ENCODE measurements at places on chromosomes 3 and 15.
A peak's percentile ranks its signal among the peaks of the same experiment; 100 is the strongest.

DNA sequence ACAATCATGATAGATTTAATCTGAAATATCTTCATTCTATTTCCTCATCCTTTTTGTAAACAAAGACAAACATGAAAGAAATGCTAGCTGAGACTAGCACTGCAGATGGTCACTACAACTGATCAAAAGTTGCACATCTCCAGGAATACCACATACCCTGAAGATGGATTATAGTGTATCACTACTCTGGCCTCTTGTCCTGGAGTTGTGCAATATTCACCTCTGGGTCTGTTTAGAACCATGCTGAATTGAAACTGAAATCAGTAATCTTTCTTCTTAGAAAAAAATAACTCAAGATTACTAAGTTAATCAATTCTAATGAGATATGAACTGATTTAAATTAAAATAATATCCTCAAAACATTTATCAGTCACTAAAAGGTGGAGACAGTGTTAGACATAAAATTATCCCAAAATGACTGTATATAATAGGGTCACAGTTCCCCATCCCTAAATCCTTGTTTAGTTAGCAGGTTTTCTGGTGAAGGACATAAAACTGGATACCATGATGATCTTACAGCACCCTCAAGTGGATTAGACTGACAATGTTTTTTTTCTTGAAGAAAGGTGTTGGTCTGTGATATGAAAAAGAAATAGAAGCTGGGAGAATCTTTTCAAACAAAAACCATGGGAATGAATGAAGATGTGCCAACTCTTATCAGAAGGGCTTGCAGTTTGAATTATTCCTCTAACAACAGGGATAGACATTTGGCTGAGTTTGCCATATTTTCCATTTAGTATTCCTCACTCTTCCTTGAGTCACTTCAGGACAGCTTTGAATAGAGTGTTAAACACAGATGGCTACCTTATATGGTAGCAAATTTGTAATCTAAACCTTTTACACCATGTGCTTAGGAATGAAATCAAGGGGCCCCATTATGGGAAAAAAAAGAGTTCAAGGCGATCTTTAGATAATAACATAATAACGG lies 7.1 kb upstream of the TTC14 start:
- H3K4me3 ChIP-seq = no peak overlapping the region
- no peaks in the 10 kb centered on the region for H3K27me3 ChIP-seq
- no peaks in the 10 kb centered on the region for H3K4me1 ChIP-seq

DNA sequence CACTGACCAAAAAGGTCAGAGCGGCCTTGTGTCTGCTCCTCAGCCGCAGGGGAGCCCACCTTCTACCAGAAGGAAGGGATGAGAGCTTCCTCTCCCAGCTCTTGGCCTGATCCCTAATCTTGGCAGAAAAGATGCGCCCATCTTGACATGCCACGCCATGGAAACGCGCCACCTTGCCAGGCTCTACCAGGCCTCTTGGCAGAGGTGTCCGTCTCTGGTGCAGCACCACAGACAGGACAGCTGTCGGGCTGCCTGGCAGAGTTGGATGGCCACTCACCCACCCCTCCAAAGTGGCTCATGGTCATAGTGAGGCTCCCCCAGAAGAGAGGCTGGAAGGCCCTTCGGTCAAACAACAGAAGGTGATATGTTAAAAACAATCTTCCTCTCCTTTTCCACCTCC lies 105.2 kb downstream of the LIPC start:
- no peaks in the 10 kb centered on the region for H3K36me3 ChIP-seq
- H3K4me3 ChIP-seq = no peak overlapping the region
- H3K27me3 ChIP-seq = peaks cover 17% of the 10 kb centered on the region
- H3K27ac ChIP-seq = no peak overlapping the region
- no peak for DNase-seq

GRCh38 chr3:72380193-72380592 lies 468.1 kb downstream of the SHQ1 start:
- H3K36me3 ChIP-seq = peaks cover 10% of the 10 kb centered on the region
- H3K27me3 ChIP-seq = no peaks in the 10 kb centered on the region
- no peak overlapping the region for H3K27ac ChIP-seq
- H3K4me3 ChIP-seq = no peak overlapping the region

DNA sequence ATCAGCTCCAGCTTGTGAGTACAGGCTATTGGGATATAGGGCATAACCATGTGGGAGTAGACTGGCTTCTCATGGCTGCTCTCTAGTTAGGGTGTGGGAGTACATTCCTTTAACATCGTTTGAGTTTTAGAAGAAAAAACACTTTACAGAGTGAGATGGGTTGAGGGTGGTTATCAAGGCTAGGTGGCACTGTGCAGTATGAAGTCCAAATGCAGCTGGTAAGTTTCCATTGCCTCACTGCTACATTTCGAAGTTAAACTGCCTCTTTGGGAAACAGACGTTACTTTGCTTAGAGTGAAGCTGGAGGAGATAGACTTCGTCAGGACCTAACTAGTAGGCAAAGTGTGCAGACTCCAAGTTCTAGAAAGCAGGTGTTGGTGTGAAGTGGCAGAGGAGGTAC lies 192.4 kb downstream of the SQOR start:
- no peak overlapping the region for H3K4me3 ChIP-seq
- H3K4me1 ChIP-seq = no peaks in the 10 kb centered on the region
- H3K36me3 ChIP-seq = no peaks in the 10 kb centered on the region
- DNase-seq = no peak

DNA sequence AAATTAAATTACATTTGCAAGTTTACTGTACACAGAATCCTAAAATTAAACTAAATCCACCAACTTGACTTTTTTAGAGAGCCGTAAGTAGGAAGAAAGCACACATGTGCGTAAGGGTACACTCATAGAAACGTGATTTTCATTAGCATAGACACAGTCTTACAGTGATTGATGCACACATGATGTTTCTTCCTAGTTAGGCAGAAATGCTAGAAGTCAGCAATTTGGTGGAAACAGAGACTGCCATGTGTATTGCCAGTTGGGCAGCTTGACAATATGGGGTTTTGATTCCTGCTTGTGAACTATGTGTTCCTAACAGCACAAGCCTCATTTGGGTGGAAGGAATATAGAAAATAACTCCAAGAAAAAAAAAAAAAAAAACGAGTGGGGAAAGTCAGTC lies 878.5 kb downstream of the ROBO1 start:
- no peak overlapping the region for H3K4me3 ChIP-seq
- no peaks in the 10 kb centered on the region for H3K36me3 ChIP-seq
- H3K27ac ChIP-seq = no peak overlapping the region
- no peaks in the 10 kb centered on the region for H3K27me3 ChIP-seq

DNA sequence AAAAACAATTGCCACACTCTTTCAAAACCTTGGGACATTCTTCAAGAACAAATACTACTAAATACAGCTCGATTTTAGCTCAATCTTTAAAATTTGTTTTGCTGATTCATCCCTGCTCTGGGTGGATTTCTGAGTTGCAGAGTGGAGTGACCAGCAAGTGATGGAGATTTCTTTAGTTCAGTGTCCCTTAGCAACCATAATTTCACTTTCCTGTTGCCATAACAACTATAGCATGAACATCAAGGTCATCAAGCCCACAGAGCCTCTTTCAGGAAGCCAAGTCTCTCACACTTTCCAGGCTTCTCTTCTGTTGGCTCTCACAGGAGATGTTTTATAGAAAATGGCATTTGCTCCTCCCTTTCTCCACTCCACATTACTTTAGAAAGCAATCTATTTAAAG lies 597.2 kb upstream of the ADAMTS9 start:
- no peaks in the 10 kb centered on the region for H3K36me3 ChIP-seq
- no peak for DNase-seq
- no peaks in the 10 kb centered on the region for H3K4me1 ChIP-seq
- no peak overlapping the region for H3K27ac ChIP-seq
- H3K27me3 ChIP-seq = peaks cover 4% of the 10 kb centered on the region
- no peak overlapping the region for H3K4me3 ChIP-seq

GRCh38 chr15:62940755-62941361 lies 101.7 kb upstream of the TPM1 start:
- peaks cover 17% of the 10 kb centered on the region for H3K4me1 ChIP-seq
- H3K27me3 ChIP-seq = no peaks in the 10 kb centered on the region
- peak; percentile 98 for DNase-seq
- H3K27ac ChIP-seq = peak overlapping the region; percentile 61
- no peak overlapping the region for H3K4me3 ChIP-seq

- peak; percentile 84 for DNase-seq
- H3K36me3 ChIP-seq = no peaks in the 10 kb centered on the region
- H3K27ac ChIP-seq = peak overlapping the region; percentile 80
- H3K4me1 ChIP-seq = peaks cover 12% of the 10 kb centered on the region
- H3K27me3 ChIP-seq = no peaks in the 10 kb centered on the region
Measured at GRCh38 chr3:111903067-111903511, 44.0 kb downstream of the PHLDB2 start.

DNA sequence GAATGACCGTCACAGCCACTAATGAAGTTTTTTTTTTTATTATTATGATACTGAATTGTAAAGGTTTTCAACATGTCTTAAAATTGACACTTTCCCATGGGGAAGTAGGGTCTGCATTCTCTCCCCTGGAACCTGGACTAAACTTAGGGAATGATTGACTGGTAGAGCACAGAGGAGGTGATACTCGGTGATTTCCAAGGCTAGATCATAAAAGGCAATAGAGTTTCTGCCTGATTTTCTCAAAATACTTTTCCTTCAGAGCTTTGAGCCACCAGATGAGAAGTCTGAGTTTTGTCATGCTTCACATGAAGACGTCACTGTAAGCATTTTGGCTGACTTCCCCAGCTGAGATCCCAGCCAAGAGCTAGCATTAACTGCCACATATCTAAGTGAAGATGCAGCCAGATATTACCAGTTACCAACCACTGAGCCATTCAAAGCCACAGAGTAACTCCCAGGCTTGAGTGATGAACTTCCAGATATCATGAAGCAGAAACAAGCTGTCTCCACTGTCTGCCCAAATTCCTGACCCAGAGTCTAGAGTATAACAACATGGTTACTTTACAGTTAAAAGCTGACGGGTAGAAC lies 105.8 kb downstream of the LSAMP start:
- H3K36me3 ChIP-seq = no peaks in the 10 kb centered on the region
- H3K27ac ChIP-seq = no peak overlapping the region
- DNase-seq = peak; percentile 88
- H3K4me3 ChIP-seq = no peak overlapping the region
- H3K4me1 ChIP-seq = no peaks in the 10 kb centered on the region
- H3K27me3 ChIP-seq = no peaks in the 10 kb centered on the region

DNA sequence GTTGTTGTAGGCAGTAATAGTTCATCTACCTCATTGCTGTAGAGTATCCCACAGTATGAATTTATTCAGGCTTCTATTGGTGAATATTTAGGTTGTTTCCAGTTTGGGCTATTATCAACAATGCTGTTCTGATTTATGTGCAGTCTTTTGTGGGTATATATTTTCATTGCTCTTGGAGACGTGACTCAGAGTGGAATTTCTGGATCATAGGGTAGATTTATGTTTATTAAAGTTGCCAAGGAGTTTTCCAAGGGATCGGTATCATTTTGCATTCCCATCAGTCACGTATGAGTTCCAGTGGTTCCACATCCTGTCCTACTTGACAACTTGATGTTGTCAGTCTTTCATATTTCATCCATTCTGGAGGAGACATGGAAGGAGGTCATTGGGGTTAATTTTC lies 8.4 kb upstream of the HRH1 start:
- H3K4me3 ChIP-seq = no peak overlapping the region
- H3K27me3 ChIP-seq = no peaks in the 10 kb centered on the region
- DNase-seq = peak; percentile 95
- no peak overlapping the region for H3K27ac ChIP-seq
- H3K4me1 ChIP-seq = peaks cover 19% of the 10 kb centered on the region
- no peaks in the 10 kb centered on the region for H3K36me3 ChIP-seq
